ENCODE measurements at places on chromosomes 5 and 9.

DNA sequence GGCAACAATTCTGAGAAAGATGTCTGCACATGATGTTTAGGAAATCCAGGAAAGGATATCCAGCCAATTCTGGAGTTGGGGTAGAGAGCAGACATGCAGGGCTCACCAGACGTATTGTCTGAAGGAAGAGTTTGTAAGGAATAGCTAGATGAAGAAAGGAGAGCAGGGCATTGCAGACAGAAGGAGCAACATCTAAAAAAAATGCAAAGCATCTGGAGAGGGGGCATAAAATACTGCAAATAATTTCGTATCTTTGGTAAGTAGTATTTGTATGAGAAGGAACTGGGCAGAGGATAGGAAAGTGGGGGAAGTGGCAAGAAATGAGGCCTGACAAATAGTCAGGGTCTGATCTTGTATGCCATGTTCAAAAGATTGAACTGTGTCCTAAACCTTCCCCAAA, 74.8 kb downstream of the MACIR start:
- DNase-seq = no peak

GRCh38 chr5:81534441-81534840, 140.5 kb upstream of the ACOT12 start:
- DNase-seq = no peak

DNA sequence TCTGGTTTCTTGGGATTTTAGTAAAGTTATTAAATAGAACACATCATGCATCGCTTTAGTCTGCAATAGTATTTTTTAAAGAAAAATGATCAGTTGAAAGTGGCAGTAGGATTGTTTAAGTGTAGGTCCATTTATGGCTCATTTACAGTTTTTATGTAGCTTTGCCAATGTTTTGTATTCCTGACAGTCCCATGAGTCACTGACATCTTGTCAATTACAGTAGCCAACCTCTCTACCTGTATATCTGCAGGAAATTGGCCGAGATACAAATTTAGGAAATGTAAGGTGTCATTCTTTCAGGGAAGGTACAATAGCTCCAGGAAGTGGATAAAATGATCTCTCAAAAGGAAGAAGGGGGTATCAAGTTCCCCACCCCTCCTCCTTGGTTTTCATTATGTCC, 47.7 kb upstream of the MTAP start:
- DNase-seq = no peak

DNA sequence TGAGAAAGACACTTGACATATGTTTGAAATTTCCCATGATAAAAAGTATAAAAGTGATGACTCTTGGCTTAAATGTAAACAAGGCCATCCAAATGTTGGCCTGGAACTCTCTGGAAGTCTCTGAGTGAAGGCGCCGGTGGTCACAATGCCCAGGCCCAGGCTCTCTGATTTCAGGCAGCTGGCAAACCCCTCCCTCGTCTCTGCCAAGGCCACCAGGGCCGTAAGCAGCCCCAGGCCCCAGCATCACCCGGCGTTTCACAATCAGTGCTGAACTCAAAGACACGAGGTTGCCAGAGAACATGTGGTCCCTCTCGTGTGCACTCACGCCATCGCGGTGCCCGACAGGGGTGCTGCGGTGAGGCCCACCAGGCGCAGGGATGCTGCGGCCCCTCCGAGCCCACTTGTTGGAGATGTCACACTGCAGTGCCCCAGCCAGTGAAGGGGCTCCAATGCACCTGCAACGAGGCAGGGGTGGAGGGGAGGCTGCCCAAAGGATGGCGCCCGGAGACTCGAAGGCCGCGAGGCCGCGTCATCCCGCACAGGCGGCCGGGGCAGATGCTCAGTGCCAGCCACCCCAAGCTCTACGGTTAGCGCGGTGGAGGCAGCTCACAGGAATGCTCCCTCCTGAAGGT, 15.0 kb downstream of the LPCAT1 start:
- no peak for DNase-seq

- DNase-seq = no peak
These were observed 189.3 kb downstream of the TRPM3 start for GRCh38 chr9:70932097-70932496.

DNA sequence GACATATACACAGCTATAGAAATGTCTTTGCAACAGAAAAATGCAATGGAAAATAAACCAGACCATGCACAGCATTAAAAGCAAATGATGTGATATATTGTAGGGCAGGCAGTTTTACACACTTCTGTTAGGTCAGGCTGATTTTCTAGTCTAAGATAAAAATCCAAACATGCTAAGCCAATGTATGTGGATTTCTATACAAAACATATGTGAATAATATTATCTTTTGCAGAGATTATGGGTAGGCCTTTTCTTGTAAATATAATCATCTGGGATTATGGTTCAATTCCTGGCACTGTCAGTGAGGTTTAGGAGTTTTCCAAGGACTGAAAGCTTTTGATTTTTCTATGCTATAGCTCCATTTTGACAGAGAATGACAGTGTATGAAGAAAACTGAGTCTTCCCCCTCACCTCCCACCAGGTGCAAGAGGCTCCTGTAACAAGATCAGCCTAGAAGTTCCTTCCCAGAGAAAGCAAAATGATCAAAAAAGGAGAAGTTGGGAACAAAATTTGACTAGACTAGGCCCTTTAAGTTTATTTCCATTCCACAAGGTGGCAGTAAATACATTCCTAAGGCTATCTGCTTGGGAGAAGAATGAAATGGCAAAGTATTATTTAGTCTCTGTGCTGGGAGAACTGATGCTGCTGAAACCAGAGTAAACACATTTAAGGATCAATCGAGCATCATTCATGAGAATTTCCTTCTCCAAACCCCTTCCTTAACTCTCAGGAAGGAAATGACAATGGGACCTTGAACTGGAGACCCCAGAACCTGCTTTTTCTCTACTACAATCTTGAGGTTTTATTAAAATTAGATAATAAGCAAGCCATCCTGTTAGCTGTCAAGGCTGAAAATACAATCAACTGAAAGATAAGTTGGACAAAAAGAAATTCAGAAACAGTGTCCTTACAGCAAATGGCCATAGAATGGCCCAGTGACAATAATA, 133.0 kb upstream of the TUT7 start:
- DNase-seq = no peak

GRCh38 chr9:137486545-137487453, 27.7 kb upstream of the NSMF start:
- no peak for DNase-seq

GRCh38 chr5:37606148-37606547, 227.0 kb downstream of the WDR70 start:
- DNase-seq = no peak

- DNase-seq = no peak
These were observed 168.7 kb downstream of the TTC39B start for GRCh38 chr9:15138357-15138686.

GRCh38 chr5:89827359-89827758, 582.2 kb downstream of the CETN3 start:
- no peak for DNase-seq

GRCh38 chr5:178350361-178351220, 118.0 kb upstream of the PHYKPL start:
- DNase-seq = no peak

DNA sequence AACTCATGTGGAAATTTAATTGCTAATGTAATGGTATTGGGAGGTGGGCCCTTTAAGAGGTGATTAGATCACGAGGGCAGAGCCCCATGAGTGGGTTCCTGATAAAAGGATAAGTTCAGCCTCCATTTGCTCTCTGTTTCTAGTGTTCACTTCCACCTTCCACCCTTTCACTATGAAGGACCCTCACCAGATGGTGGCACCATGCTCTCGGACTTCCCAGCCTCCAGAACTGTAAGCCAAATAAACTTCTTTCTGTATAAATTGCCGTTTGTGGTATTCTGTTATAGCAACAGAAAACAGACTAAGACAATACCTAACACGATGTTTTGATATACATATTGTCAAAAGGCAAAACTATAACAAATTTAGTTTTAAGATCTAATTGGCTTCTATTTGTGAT, 166.2 kb downstream of the DEPDC1B start:
- no peak for DNase-seq

- DNase-seq = no peak
These were observed 58.1 kb downstream of the HAPLN1 start for GRCh38 chr5:83662558-83662957.

DNA sequence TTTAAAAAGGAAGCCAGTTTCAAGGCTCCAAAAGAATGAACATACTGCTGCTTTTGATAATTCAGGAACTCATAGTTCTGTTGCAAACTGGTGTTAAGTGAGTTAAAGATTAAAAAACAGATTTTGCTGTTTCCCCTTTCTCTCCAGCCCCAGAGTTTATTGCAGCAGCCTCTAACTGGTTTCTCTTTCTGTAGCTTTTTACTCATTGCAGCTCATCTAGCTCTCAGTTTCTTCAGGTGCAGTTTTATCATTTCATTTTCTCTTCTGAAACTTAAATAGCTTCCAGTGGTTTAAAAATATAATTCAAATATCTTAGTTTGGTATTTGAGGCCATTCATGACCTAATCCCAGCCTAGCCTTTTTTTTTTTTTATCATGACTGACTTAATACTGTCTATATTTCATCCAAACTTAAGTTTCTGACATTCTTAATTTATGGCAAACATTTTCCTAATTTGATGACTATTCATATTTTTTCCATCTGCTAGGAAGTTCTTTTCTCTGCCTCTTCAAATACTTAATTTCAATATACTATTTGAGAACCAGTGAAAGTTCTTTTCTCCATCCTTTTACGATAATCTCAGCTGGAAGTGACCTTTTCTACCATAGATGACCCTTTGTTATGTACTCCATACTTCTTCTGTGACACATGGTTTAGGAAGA, 252.7 kb upstream of the GRIA1 start:
- DNase-seq = no peak
